ENCODE measurements at places on chromosomes 2 and 18. TPM values are rescaled to one million over a fixed set of nuclear protein-coding genes. Genes with fewer than 3 reads are reported as not detected.
A peak's percentile ranks its signal among the peaks of the same experiment; 100 is the strongest.

DNA sequence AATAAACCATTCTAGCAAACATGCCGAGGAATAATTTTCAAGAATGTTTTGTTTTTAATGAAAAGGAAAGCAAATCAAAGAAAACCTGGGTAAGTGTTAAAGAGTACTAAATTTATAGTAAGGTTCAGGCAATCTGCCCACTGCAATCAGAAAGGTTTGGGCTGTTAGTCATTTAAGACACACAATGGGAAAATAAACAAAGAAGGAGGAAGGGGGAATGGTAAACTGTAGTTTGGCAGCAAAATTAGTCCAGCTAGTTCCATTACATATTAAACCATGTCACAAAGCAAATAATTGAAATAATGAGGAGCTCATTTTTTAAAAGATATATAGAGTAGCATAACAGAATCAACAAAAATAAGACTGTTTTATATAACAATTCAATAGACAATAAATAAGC lies 87.5 kb upstream of the COPS8 start:
- no peak for DNase-seq

- DNase-seq, result no peak
Measured at GRCh38 chr2:136297994-136298393, 180.0 kb upstream of the CXCR4 start.

- DNase-seq, result no peak
Measured at GRCh38 chr2:4140281-4140970, 437.1 kb downstream of the DCDC2C start.

TGFA gene
- total RNA-seq, result 1.1 TPM

- no peak for DNase-seq
Measured at GRCh38 chr2:3491716-3492474, 27.4 kb downstream of the ADI1 start.

GNAL gene
- total RNA-seq, result 5.1 TPM

STPG4 gene
- total RNA-seq, result not detected

GRCh38 chr2:15281681-15282080 lies 279.5 kb downstream of the NBAS start:
- no peak for DNase-seq

ERLEC1 gene
- 35.5 TPM for total RNA-seq

SH2D6 gene
- total RNA-seq, result not detected

GRCh38 chr18:13014818-13015217 lies 23.7 kb downstream of the CEP192 start:
- no peak for DNase-seq

DNA sequence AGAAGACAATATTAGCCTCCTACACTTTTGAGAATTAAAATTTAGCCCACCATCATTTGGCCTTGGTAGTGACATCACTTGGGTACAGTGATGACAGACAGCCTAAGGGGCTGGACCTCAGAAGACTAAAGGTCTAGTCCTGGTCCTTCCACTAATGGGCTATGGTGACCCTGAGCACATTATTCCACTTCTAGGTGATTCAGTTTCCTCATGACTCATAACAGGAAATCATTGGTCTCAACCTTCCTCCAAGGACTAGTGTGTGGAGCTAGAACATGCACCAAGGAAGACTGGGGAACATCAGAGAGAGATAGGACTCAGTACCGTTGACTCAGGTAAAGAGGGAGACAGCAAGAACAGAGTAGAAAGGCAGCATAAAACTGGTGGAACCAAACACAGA lies 64.0 kb downstream of the TFCP2L1 start:
- DNase-seq, result no peak

DNA sequence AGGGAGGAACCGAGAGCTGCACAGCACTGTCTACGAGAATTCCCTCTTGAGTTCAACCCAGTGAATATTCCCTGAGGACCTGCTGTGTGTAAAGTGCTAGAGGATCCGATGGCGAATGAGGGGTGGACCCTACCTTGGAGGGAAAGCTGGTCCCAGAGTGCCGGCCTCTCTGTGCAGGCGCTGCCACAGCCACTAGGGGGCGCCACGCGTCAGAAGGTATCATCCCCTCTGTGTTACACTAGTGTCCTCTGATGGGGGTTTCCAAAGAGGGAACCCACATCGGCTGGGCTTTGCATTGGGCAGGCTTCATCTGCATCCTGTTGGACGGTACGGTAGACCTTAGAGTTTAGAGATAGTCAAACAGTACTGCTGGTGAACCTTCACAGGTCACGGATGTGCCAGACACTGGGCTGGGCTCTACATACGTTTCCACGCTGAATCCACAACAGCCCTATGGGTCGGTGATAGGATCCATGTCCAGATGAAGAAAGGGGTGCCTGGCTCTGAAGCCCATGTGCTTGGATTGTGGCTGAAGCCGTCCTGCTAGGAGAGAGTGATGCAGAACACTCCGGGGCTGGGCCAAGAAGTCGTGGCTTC lies 39.0 kb downstream of the COA5 start:
- peak; percentile 69 for DNase-seq

DNA sequence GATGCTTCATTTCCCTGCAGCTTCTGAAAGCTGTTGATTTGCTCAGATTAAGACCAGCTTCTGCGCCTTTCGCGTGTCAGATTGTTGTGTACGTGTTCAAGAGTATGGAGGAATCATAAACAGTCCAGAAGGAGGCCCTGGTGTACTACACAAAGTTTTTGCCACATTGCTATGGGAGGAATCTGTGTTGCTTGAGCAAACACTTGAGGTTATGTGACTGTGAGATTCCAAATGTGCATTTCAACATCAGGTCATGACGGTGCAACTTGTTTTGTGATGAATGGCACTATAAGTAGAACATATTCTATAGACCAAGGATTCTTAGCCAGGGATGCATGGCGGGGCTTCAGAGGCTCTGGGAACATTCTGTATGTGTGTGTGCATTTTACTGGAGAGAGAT lies 35.0 kb downstream of the SRSF7 start:
- no peak for DNase-seq

- DNase-seq, result no peak
Measured at GRCh38 chr2:228673876-228674554, 492.5 kb upstream of the SPHKAP start.

- no peak for DNase-seq
Measured at GRCh38 chr2:170144761-170145160, 33.2 kb upstream of the MYO3B start.

- no peak for DNase-seq
Measured at GRCh38 chr2:85744055-85744454, 9.7 kb upstream of the ATOH8 start.

CUL3 gene
- 77.5 TPM for total RNA-seq

TTC39C gene
- total RNA-seq, result 4.1 TPM

DNA sequence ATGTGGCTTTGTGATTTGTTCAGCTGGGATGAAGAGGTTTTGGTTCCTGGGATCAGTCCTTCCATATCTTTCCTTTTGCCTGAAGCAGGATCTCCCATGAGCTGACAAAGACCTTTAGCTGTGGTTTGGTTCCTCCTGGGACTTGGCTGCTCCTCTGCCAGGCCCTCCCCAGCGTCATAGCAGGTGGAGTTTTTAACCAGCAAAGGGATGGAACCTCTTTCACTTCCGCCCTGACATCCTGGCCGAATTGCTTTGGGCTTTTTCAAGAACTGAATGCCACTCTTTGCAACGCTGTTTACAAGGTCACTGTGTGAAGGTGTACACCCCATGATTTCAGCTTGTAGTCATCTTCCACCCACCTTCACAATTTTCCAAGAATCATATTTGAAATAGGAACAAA lies 390 bp downstream of the PCARE start:
- no peak for DNase-seq

DNA sequence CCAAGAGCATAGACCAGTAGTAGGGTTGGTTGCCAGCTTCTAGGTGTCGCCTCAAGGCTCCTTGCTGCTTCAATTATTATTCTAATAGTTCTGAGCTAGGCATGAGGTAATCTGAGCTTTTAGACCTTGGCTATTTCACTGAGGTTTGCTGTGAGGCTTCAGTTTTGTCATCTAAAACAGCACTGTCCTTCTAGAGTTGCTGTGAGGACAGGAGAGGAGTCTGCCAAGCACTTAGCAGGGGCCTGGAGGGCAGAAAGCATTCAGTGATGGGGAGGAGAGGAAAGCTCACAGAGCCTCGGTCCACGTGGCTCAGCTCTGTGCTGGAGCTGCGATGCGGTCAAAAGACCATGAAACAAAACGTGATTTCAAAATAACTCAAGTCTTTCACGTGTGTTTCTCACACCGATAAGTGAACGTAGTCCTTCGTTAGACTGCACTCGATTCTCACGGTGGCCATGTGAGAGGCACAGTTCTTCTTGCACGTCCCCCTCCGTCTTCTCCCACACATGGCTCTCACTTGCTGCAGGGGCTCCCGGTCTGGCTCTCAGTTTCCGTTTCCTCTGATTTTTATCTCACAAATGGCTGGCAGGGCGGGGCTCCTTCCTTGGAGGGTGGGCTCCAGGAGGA lies 113.7 kb downstream of the B3GNT2 start:
- DNase-seq, result no peak

CCL20 gene
- not detected for total RNA-seq

GNLY gene
- 2.3 TPM for total RNA-seq

DNA sequence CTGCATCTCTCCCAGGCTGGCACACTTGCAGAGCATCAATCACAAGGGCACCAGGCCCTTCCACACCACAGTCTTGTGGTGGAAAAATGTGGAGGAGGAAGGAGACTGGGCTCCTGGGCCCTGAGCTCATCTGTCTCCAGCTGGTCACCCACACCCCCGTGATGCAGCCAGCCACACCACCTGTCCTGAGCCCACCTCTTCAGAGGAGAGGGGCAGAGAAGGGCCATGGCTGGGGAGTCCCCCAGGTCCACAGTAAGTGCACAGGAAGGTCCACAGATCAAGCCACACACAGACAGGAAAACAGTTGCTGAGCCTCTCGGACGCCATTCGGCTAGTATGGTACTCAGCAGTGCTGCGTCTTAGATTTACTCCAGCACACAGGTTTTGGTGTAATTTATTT lies 203.5 kb upstream of the SALL3 start:
- DNase-seq, result no peak

- DNase-seq, result no peak
Measured at GRCh38 chr2:5524551-5524950, 167.6 kb upstream of the SOX11 start.

RSAD2 gene
- total RNA-seq, result 4.8 TPM

IL1B gene
- 0.37 TPM for total RNA-seq
